Foreskin fibroblast (primary cell): ENCODE measurements at places on chromosomes 2 and 18.

DNA sequence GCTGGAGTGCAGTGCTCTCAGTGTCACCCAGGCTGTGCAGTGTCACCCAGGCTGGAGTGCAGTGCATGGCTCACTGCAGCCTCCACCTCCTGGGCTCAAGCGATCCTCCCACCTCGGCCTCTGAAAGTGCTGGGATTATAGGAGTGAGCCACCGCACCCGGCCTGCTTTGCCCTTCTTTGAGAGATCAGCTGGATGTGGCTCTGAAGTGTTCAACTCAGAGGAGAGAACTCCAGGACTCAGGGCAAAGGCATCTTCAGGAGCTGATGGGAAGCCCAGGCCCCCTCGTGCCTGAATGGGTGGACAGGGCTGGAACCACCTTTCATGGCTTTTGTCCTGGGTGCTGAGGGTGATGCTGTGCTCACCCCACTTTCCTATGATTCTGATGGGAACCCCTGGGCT, 52.0 kb upstream of the HAAO start:
- no peak for DNase-seq

GRCh38 chr18:45836242-45837205, 11.0 kb downstream of the SIGLEC15 start:
- no peak for DNase-seq

DNA sequence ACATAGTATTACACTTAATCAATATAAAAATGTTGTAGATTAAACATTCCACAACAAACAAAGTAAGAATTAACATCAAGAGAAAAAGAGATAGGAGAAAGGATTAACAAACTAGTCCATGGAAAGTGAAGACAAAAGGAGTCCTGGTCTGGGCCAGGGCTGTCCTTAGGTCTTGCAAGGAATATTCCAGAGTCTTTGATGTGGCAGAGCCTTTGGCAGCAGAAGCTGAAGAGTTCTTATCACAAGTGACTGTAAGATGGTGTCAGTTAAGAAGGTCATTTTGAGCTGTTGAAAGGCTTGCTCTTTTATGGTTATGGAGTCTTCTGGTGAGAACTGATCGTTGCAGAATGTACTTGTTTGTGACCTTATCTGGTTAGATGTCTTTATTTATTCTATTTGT, 127.7 kb upstream of the LRRTM4 start:
- no peak for DNase-seq

DNA sequence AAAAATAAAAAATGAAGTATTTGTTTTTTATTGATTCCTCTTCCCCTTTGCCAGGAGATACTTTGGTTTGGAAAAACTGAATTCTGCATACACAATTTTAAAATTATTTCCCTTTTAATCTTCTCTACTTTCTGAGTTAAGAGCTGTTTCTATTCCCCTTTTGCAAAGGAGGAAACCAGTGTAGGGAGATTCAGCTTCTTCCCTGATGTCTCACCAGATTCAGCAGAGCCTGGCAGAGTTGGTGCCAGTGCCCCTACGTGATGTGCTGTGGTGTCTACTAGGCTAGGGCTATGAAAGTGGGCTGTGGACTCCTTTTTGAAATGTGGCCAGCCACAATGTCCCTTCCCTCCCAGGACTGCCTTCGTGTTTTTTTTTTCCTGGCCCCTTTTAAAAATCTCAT, 2.4 kb downstream of the RPE start:
- DNase-seq, result no peak

DNA sequence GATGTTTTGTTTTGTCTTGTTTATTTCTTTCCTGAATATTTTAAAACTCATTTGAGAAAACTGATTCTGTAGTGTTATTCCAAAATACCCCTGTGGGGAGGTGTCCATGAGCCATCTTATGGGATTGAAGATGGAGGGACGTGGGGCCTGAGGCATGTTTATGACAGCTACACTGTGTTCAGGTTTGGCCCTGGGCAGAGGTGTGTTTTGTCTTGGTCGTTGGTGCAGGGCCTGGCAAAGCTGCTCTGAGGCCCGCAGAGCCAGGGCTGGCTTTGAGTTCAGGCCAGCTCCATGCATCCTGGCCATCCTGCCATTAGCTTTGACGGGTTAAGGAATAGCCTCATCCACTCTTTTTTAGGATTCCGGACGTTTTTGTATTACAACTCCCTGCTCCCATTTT, 68.9 kb downstream of the TMEM18 start:
- DNase-seq, result no peak

- peak; percentile 71 for DNase-seq
These were observed 6.3 kb upstream of the CCNT2 start for GRCh38 chr2:134912361-134912760.

- DNase-seq, result no peak
These were observed 211.8 kb downstream of the FAM210A start for GRCh38 chr18:13514558-13514957.

- peak; percentile 10 for DNase-seq
These were observed 30.1 kb upstream of the ITGA6 start for GRCh38 chr2:172397148-172397834.
